ENCODE measurements at places on chromosomes 5 and 9.

DNA sequence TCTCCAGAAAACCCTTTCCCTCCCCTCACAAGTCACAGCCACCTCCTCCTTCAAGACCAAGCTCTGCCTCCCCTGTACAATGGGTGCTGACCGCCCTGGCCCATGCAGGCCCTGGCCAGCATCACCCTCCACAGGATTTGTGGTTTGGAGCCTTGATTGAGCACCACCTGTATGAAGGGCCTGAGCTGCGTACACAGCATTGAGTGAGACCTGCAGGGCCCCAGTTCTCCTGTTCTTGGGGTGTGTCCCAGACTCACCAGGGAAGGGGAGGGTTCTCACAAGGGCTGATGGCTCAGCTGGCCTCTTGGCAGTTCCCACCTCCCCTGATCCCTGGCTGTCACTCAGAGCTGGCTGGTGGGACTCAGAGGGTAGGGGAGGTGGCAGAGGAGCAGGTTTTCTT lies 63.7 kb upstream of the IER5L start:
- DNase-seq, result no peak

DNA sequence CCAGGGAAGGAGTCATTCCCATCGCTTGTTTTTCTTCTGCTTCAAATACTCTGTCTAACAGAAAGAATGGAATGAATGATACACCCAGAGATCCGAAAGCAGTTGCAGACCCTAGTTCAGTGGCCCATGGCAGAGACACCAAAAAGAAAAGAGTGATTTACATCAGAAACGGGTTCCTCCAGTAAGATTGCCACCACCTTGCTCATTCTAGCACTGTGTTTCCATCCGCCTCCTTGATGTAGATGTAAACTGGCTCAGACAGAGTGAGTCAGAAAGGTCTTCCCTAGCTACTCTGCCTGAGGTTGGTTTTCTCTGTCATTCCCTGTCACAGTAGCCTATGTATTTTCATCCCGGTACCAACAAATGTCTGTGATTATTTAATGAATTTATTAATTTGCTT lies 15.9 kb upstream of the CLINT1 start:
- peak; percentile 34 for DNase-seq

GRCh38 chr5:167892352-167893115 lies 398.9 kb upstream of the WWC1 start:
- DNase-seq, result no peak

- no peak for DNase-seq
These were observed 333.5 kb downstream of the DEPDC1B start for GRCh38 chr5:60366489-60366888.

- DNase-seq, result no peak
These were observed 198.1 kb downstream of the EFNA5 start for GRCh38 chr5:107472620-107473064.

DNA sequence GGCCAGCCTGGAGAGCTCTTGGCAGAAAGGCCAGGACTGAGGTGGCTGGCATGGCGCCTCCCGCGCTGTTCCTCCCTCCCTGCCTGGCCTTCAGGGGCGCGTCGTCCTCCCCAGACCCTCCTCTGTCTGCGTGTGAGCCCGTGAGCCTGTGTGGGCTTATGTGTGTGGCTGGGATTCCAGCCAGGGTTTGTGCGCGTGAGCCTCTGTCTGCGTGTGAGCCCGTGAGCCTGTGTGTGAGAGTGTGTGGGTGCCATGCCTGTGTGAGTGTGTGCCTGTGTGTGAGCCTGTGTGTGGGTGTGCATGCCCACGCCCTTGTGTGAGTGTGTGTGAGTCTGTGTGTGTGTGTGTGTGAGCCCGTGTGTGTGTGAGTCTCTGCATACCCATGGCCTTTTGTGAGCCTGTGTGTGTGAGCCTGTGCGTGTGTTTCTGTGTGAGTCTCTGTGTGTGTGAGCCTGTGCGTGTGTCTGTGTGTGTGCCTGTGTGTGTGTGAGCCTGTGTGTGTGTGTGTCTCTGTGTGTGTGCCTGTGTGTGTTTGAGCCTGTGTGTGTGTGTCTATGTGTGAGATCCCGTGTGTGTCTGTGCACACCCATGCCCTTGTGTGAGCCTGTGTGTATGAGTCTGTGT lies 13.0 kb downstream of the RXRA start:
- no peak for DNase-seq

DNA sequence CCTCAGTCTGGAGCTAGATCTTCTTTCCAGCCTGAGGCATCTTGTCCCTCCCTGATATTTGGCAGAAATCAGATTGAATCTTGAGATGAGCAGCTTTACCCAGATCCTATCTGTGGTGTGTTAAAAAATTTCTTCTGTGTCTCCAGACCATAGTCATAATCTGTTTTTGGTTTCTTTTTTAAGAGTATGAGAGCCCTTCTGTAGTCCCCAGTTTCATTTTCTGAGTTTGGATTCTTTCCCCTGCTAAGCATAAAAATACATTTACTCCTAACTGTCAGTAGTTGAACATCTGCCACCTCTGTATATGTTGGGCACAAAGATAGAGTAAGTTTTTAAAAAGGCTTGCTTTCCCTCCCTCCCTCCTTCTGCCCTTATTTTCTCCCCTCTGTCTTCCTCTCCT lies 137.7 kb downstream of the CNTLN start:
- no peak for DNase-seq

- no peak for DNase-seq
These were observed 11.1 kb downstream of the TGFBR1 start for GRCh38 chr9:99116003-99116411.
